ENCODE measurements at places on chromosomes 2 and 18.

GRCh38 chr2:196592911-196593881 is 46.3 kb upstream of the CCDC150 start:
- DNase-seq, result no peak

DNA sequence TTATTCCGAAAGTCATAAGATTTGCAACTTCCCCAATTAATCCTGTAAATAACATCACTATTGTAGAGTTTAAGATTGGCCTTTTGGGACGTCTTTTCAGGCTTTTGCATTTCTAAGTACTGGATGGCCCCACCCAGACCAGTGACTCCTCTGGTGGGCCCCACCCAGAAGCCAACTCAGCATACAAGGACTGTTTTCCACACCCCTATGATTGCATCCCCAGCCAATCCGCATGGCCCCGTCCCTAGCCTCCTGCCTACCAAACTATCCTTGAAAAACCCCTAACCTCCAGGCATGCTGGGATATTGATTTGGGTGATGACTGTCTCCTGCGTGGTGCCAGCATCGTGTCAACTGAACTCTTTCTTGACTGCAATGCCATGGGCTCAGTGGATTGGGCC is 24.5 kb upstream of the TGIF1 start:
- no peak for DNase-seq

- DNase-seq, result no peak
These were observed 3.5 kb downstream of the ESPNL start for GRCh38 chr2:238103465-238104225.

- no peak for DNase-seq
These were observed 51.5 kb downstream of the PLEKHB2 start for GRCh38 chr2:131156452-131157149.

DNA sequence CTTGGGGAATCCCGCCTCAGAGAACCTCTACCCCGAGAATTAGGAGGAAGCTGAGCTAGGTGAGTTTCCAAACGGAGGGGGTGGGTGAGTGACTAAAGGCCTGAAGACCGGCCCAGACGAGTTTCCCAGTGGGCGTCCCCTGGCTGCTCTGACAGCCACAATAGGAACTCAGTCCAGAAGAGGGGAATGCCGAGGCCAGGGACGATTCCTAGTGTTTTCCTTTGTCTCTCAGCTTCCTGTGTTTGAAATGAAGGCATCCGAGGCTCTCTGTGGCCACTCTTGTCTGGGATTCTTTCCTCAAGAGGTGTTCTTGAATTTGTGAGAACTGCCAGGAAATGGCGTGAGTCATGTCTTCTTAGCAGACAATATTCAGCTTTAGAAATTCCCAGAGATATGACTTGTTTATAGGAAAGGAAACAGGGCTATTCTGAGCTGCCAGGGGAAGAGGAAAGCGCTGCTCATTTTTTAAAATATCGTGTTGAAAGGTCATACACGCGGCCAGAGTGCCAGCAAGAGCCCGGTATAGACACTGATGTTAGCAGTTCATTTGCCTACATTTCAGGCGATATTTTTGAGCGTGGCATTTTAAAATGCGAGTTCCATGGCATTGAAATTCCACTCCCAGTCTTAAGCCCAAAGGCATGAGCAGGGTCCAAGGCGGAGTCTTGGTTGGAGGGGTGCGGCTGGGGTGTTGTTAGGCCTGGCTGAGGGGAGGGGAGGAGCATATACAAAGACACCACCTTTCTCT is 169.1 kb upstream of the KLF7 start:
- DNase-seq, result peak; percentile 99

DNA sequence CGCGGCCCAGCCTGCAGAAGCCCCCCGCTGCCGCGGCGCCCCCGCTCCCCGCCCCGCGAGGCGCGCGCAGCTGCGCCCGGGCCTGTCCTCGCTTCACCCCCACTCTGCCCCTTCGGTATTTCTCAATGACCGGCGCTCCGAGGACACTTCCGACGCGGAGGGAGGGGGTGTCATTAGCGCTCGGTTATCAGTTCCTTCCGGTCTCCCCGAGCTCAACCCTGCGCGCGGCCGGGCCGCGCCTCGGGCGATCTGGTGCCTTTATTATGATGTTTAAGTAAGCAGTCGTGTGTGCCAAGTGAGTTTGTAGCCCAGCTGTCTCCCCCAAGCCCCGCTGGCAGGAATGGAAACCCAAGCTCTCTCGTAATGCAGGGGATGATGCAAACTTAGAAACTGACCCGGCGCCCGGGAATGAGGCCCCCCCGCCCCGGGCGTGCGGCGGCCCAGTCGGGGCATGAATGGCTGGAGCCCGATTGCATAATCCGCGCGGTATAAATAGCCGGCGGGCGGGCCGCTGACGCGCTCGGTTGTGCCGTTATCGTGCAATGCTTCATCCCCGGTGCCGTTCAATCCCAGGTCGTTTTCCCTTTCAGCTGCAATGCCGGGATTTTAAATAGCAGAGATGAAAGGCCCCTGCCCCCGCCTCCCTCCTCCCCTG is 3.9 kb upstream of the SPRED2 start:
- peak; percentile 57 for DNase-seq

GRCh38 chr2:44005846-44006245 is 10.1 kb upstream of the LRPPRC start:
- DNase-seq, result peak; percentile 37

GRCh38 chr2:100610381-100610831 is 47.6 kb downstream of the PDCL3 start:
- DNase-seq, result peak; percentile 6

- DNase-seq, result no peak
These were observed 235.2 kb downstream of the LDLRAD4 start for GRCh38 chr18:13453714-13454113.
